ENCODE measurements at places on chromosomes 12 and 14.

DNA sequence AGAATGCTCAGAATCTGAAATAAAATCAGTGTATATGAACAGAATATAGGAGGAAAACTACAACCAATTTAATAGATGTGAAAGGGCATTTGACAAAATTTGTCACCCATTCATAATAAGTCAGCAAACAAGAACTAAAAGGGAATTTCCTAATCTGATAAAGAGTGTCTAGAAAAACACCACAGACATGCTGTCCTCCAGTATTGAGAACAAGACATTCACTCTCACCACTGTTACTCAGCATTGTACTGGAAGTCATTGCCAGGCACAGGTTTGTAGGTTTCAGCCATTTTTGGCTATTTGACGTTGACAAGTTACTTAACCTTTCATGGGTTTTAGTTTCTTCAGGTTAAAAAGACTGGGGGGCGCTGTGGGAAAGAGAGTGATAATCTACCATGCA is 13.2 kb downstream of the EIF2S1 start:
- DNase-seq, result peak; percentile 11

DNA sequence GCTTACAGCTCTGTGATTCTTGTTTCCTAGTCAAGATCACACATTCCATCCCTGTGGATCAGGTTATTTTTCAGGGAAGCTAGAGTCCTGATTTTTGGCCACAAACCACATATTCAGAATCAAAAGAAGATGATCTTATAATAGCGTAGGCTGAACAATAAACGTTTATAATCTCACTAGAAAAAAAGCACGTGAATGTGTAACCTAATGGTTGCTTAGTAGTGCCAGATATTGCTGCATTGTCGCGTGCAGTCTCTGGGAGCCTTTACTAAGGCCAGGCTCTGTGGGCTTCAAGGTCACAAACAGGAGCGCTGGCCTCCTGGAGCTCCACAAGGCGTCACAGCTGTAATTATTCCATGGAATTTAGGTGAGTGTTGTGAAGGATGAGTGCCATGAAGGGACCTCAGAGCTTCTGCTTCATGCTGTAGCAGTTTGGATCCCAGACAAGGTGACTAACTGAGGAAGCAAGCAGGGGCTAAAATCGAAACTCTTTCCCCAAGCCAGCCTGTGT is 17.4 kb downstream of the CDKN1B start:
- DNase-seq, result no peak

DNA sequence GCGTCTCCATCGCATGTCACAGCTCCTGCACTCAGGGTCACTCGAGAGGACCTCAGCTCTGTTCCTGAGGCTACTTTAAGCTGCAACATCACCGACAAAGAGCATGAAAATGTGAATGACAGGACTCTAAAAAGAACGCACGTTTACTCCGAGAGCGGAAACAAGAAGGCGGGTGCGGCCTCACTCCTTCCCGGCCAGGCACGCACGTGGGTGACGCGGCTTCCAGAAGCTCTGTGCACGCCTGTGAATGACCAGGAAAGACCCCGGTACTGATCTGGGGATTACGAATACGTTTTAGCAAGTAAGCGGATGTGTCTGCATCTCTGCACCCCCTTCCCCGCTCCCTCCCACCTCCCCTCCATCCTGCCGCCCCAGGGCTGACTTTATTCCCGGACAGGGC is 15.2 kb upstream of the GALNT9 start:
- no peak for DNase-seq

- DNase-seq, result no peak
Observed at GRCh38 chr12:116320791-116321217, 43.3 kb upstream of the MED13L start.

- peak; percentile 10 for DNase-seq
Observed at GRCh38 chr12:19450362-19450761, 11.1 kb downstream of the AEBP2 start.

DNA sequence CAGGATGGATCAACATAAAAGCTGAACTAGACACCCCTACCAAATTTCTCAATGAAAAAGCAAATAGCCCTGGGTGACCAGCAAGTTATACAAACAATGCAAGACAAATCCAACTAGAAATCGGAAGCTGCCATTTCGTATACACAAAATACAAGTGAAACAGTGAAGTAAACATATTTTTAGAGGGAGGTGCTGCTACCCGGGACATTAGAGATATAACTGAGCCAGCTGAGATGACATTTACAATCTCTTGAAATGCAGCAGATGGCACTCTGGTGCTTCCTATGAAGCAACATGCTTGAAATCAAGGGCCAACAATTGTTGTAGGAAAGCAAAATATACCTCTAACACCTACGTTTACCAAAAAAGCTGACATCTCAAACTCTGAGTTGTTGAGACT is 25.5 kb downstream of the BDKRB1 start:
- no peak for DNase-seq

DNA sequence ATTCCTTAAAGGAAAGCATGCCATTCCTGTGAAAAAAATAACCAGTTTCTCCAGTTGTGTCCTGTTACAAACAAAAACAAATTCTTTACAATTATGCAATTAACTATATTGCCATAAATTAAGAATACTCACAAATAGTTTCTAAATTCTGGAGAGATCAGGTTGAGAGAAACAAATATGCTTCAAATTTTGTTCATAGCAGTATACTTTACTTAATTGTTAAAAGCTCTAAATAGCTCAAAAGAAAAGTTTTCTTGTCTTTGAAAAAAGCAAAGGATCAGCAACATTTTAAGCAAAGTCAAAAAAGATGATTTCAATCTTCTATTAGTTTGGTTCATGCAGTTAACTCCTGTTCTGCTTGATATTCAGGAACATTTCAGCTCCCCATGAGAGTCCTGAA is 109.7 kb downstream of the EML1 start:
- DNase-seq, result no peak

- no peak for DNase-seq
Observed at GRCh38 chr12:25553098-25553497, at the start of gene LMNTD1. Gene LMNTD1 (minus strand): TSS chr12:25553283. CDS start chr12:25552959, 324 bp downstream.

Measured in CD4-positive, alpha-beta T cell treated with Interleukin-2 at 100 ng/mL for 4 hours (primary cell).